Esophagus muscularis mucosa (tissue), 4 donors: ENCODE measurements at places on chromosomes 2 and 18. TPM values are rescaled to one million over a fixed set of nuclear protein-coding genes. Genes with fewer than 3 reads are reported as not detected.
A peak's percentile ranks its signal among the peaks of the same experiment; 100 is the strongest.

The CDK15 gene
- total RNA-seq, result 3.9 TPM

The DAW1 gene
- total RNA-seq, result 0.26 TPM

- no peaks in the 10 kb centered on the region for H3K27me3 ChIP-seq
- no peak overlapping the region for H3K4me3 ChIP-seq
- no peak overlapping the region for H3K27ac ChIP-seq
- H3K36me3 ChIP-seq, result no peaks in the 10 kb centered on the region
- DNase-seq, result no peak
- H3K4me1 ChIP-seq, result peaks cover 5% of the 10 kb centered on the region
Observed at GRCh38 chr2:26752656-26753055, 11.4 kb upstream of the SLC35F6 start.

The ARHGEF33 gene
- total RNA-seq, result 2.1 TPM

- H3K4me3 ChIP-seq, result no peak overlapping the region
- no peaks in the 10 kb centered on the region for H3K27me3 ChIP-seq
- no peaks in the 10 kb centered on the region for H3K36me3 ChIP-seq
- no peak for DNase-seq
- no peak overlapping the region for H3K27ac ChIP-seq
Observed at GRCh38 chr18:63100630-63101055, 218.9 kb downstream of the BCL2 start.

GRCh38 chr2:150060341-150060740 is 427.1 kb downstream of the RND3 start:
- H3K27ac ChIP-seq, result no peak overlapping the region
- peaks cover 15% of the 10 kb centered on the region for H3K4me1 ChIP-seq
- no peak for DNase-seq
- no peak overlapping the region for H3K4me3 ChIP-seq

GRCh38 chr2:10123281-10123680 is 742 bp downstream of the RRM2 start:
- no peak for DNase-seq
- H3K4me3 ChIP-seq, result peak overlapping the region; percentile 57
- no peak overlapping the region for H3K27ac ChIP-seq
- no peaks in the 10 kb centered on the region for H3K36me3 ChIP-seq
- H3K4me1 ChIP-seq, result peaks cover 20% of the 10 kb centered on the region
